MG63 (cell line): ENCODE measurements at places on chromosomes 2 and 18.
A peak's percentile ranks its signal among the peaks of the same experiment; 100 is the strongest.

- DNase-seq, result no peak
Measured at GRCh38 chr2:27089111-27089954, 2.8 kb downstream of the KHK start.

- no peak for DNase-seq
Measured at GRCh38 chr2:24745825-24746224, 47.4 kb downstream of the PTRHD1 start.

DNA sequence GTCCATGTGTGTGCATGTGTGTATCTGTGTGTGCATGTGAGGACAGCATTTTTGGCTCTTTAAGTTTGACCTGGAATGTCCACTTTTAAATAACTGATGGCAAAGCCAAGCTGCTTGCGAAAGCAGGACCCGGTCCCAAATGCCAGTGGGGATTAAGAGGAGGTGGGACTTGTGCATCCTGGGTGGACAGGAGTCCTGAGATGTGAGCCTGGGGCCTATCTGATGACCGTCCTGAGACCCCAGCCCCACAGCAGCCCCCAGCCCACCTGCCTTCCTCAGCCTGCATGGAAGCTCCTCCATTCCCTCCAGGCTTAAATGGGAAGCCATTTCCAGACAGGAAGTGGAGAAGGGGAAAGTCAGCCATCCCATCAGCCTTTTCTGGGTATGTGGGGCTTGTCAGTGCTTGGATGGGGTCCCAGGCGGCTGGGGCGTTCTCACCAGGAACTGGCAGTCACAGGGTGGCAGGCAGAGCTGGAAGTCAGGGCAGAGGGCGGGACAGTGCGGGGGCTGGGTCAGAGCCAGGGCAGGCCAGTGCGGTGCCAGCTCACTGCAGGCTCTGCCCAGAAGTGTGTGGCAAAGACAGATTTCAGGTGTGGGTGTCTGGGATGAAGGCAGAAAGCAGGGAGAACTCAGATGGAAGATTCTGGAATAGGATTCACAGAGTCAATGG, 117.8 kb downstream of the ACKR3 start:
- peak; percentile 86 for DNase-seq

DNA sequence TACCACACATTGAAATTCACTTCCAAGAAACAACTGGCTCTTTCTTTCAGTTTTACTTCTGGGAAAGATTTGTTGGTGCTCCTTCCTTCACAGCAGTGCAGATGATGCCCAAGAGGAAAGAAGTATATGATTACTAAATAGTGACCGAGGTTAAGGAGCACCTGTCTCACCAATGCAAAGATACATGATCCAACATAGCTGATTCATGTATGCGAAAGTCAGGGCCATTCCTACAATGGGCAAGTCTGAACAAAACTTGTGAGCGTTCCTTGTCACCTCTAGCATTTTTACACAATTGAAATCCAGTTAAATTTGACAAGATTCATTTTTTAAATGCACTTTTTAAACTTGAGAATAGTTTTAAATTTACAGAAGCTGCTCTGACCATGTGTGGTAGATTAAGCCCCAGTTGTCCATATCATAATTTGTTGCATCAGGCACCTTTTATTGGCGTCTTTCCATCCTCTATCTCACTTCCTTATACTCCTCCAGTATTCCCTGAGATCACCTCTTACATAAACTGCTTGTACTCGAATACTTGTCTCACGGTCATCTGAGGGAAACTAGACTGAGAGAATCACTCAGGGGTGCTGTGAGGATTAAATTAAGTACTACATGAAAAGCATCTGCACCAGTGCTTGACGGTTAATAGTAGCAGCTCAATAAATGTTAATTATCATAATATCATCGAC, 438.8 kb upstream of the CDH20 start:
- no peak for DNase-seq

DNA sequence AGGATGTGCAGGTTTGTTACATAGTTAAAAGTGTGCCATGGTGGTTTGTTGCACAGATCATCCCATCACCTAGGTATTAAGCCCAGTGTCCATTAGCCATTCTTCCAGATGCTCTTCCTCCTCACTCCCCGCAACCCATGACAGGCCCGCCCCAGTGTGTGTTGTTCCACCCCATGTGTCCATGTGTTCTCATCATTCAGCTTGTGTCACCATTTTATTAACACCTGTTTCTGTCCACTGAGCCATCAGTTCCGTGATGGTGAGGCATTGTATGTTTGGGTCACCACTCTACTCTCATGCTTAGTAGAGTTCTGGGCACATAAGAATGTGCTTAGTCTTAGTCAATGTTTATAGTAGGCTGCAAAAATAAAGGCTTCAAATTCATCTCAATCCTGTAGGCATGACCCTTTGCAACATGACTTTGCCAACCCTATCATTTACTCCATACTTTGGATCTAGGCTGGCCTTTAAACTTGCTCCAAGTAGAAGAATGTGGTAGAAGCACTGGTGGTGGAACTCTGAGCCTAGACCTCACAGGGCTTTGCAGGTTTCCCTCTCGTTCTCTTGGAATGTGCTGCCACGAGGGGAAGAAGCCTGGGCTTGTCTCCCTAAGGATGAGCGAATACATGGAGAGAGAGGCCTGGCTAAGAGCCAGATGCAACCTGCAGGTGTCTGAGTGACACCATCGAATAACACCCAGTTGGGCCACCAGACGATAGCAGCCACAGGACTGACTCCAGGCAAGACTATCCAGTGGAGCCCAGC, 161.5 kb downstream of the NAPG start:
- no peak for DNase-seq

DNA sequence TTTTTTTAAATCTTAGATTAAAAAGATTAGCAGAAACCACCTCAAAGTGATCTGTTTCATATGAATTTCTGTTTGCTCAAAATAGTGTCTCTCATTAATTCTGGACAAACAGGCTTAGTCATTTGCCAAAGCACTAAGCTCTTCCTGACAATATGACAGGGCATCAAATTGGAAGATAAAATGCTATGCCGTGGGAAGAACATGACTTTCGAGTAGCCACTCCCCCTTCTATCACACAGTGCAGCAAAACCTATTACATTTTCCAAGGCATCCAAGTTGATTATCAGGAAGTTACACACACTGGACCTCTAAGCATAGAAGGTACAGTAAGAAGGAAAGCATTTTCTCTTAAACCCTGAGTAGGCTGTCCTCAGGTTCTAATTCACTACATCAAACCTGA, 89.5 kb downstream of the STK39 start:
- no peak for DNase-seq

DNA sequence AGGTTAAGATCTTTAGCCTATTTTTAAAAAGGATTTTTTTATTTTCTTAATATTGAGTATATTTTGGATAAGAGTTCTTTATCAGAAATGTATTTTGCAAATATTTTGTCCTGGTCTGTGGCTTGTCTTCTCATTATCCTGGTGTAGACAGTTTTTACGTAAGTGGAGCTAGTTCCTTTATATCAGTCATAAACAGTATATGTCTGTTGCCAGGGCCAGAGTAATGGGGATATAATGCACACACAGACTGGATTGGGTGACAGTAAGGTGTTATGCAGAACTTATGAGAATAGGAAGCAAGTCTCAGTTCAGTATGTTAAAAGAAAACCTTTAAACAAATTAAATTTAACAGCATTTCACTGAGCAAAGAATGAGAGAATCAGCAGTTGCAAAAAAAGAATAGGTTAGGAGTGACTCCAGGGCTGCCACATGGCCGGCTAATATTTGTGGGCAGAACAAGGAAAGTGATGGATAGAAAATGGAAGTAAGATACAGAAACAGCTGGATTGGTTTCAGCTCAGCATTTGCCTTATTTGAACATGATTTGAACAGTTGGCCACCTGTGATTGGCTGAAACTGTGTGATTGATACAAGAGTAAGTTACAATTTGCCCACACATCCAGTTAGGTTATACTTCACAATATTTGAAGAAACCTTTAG, 61.1 kb upstream of the ZNG1B start:
- DNase-seq, result no peak

- DNase-seq, result no peak
Measured at GRCh38 chr2:20198796-20199632, 25.9 kb downstream of the SDC1 start.
